Stimulated activated CD4-positive, alpha-beta T cell treated with anti-CD3 and anti-CD28 coated beads, Interleukin-4, amount 100 ng/mL, for 4 hours (primary cell): ENCODE measurements at places on chromosomes 11 and 22.

DNA sequence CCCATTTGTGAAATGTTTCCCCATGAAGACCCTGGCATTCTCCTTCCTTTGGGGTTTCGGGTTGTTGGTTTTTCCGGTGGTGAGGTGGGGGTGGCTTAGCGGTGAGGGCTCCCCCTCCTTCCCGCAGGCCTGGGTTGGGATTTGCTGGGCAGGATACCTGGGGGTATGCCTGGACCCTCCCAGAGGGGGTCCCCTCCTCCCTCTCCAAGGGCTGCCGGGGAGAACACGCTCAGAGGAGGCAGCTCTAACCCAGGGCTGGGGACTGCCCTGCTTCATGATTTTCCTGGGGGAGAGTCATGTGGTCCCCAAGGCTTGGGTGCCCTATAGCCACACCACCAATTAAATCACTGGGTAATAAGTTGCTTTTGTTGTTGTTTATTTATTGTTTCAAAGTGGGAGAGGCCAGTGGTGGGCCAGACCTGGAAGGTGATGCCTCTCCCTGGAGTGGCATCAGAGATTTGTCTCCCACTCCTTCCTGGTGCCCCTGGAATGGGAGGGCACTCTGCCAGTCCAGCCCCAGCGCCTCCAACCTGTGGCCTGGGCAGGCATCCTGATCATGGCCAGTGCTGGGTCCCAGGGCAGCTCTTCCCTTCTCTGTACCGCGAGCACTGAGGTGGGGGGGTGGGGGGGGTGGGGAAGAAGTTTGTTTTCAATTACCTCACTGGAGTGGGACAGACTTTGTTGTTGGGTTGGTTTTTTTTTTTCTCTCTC is 1.3 kb upstream of the CLCF1 start:
- DNase-seq = no peak

- no peak for DNase-seq
These were observed 44.5 kb downstream of the TRAF6 start for GRCh38 chr11:36465449-36466163.

DNA sequence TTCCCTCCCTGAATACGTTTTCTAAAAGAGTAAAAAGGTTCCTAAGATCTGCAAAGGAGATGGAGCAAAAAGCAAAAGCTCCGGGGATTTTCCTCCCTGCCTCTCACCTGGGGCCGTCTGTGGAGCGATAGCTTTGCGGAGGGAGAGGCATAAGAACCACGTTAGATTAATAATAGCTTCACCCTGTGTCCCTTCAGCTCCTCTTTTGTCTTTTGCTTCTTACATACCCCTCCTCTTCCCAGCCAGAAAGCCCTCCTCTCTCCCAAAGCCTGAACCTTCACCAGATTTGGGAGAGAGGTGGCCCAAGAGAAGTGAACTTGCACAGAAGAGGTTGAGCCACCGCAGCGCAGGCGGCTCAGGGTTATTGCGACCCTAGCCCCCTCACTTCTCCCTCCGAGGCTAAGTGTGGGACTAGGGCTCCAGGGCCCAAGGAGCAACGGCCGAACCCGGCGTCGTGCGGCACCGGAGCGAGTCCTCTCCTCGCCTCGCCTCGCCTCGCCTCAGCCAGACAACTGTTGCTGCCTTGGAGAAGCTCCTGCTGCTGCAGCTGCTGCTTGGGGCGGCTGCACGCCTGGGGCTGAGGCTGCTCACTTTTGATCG is 97.6 kb upstream of the HSD17B12 start:
- DNase-seq = no peak

DNA sequence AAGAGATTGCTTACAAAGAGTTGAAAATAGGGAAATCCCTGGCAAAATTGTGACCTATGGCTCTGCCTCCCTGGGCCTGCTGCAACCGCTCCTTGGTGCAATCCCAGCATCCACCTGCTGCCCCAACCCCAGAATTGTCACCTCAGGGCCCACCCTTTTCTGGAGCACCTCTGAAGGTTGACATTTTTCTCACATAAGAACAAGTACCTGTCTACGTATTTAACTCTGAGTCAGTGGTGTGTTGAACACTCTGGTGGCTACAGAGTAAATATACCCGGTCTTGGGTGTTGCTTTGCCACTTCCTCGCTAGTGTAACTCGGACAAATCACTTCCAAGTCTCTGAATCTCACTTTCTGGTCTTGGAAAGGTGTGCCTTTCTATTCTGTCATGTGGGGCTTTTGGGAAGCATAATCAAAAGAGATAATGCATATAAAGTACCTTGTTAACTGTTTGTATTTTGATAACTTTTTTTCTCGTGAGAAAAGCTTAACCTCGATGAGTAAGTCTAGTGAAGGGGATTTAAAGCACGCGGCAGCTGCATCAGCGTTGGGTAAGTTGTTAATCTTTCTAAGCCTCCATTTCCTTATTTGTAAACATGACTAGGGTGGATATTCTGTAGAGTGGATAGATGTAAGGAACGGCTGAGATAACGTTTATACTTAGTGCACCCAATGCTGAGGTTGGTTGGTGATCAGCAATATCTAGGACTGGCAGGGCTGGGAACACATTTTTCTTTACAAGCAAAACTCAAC is 881.2 kb downstream of the OPCML start:
- no peak for DNase-seq

GRCh38 chr11:109130910-109131309 is 291.1 kb upstream of the C11orf87 start:
- DNase-seq = no peak
